NCI-H187 (cell line): ENCODE measurements at places on chromosomes 2 and 18.

DNA sequence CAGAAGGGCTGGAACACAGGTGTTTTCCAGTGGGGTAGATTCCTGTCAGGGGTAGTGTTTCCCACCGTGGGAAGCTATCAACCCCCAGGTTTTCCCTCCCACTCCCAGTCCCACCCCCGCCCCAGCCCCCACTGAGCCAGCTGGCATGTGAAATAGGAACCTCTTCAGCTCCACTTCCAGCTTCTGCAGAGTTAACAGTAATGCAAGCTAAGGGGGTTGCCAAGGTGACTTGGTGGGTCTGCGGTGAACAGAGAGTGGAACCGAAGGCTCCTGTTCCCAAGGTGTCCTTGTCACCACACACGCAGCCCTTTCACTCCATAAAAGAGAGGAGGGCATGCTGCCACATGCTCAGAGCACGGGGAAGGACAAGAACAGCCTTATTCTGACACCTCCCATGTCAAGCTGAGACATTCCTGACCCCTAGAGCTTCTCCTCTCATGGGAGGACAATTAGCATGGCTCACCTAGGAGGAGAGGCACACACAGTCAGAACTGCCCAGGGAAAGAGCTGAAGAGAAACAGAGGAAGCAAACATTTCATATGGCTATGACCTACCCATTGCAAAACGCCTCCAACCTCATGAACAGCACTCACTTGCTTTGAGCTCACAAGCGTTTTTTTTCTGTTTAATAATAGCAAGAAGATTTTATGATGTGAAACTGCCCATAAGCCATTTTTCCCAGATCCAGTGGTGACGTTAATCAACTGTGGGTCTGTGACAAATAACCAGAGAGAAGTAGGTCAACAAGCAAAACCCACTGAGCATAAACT, 39.8 kb upstream of the TBC1D8 start:
- peak; percentile 52 for DNase-seq

- no peak for DNase-seq
These were observed 6.7 kb upstream of the TNFAIP6 start for GRCh38 chr2:151350579-151351195.

DNA sequence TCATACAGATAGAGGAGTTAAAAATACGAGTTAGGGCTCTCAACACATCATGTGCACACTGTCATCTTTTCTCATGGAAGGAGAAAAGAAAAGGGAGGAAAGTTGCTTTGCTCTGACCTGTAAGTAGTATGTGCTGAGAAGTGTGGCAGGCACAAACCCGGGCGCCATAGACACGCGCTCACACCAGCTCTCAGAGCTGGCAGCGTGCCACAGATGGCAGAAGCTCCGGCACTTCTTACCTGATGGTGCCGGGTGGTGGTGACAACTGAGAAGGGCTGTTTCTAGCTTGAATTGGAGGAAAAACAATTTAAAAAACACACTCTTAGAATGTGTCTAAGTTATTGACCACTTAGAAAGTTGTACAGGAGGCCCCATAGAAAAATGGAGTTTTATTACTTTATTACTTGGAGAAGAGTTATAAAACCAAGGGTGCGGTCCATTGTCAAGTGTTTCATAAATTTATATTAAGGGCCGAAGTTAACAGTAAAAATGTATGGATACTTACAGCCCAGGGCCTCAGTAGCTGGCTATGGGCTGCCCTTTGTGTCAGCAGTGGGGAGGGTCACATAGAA, 92.2 kb downstream of the DPP4 start:
- DNase-seq, result no peak

DNA sequence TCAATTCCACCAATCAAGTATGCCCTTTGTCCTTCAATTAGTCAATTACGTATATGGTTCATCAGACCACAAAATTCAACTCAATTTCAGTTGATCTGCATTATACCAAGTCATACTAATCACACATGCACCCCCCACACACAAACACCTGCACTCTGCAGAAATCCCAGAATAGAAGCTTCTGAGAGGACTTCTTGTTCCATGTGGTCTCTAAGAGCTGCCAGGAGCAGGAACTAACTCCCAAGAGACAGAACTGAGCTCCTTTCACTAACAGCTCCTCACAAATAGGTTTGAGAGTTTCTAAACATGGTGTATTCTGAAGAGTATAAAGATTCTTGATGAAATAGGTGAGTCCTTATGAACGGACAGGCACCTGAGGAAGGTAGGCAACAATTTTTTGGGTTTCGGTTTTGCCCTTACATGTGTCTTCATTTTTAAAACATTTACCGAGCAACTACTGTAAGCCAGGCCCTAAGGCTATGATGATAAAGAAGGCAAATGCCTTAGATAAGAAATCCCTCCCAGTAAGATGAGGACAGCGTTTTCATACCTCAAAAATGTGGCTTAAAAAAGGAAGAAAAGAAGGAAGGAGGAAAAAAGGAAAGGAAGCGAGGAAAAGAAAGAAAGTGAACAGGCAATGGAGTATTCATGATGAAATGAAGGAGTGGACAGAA, 183.1 kb downstream of the PID1 start:
- DNase-seq, result peak; percentile 3

- peak; percentile 37 for DNase-seq
These were observed 7.8 kb downstream of the CCDC85A start for GRCh38 chr2:56191617-56192016.

GRCh38 chr2:170249761-170250160, 71.8 kb downstream of the MYO3B start:
- DNase-seq, result no peak

DNA sequence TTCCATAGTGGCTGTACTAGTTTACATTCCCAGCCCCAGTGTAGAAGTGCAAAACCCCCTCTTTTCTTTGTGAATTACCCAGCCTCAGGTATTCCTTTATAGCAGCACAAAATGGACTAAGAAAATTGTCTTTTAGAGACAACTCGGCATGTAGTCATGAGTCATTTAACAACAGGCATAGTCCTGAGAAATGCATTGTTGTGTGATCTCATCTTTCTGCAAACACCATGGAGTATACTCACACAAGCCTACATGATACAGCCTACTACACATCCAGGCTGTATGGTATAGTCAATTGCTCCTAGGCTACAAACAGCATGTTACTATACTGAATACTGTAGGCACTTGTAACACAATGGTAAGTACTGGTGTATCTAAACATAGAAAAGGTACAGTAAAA, 44.4 kb upstream of the MBP start:
- no peak for DNase-seq

DNA sequence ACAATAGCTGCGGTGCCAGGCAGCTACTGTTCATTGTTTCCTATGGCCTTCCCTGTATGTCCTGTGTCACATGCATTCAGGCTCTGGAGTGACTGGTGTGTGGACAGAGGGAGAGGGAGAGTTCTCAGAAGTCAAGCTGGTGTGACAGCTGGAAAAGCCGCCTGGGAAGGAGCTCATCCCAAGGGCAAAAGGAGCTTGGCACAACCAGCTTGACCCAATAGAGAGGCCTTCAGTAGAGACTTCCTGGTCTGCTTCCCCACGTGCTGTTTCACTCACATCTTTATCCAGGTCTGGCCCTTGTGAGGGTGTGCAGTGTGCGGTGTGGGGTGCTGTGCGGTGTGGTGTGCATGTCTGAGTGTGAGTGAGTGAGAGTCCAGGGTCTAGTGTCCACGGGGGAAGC, 11.1 kb upstream of the NT5DC4 start:
- no peak for DNase-seq

- DNase-seq, result no peak
These were observed 243.8 kb downstream of the BABAM2 start for GRCh38 chr2:28134262-28134812.

DNA sequence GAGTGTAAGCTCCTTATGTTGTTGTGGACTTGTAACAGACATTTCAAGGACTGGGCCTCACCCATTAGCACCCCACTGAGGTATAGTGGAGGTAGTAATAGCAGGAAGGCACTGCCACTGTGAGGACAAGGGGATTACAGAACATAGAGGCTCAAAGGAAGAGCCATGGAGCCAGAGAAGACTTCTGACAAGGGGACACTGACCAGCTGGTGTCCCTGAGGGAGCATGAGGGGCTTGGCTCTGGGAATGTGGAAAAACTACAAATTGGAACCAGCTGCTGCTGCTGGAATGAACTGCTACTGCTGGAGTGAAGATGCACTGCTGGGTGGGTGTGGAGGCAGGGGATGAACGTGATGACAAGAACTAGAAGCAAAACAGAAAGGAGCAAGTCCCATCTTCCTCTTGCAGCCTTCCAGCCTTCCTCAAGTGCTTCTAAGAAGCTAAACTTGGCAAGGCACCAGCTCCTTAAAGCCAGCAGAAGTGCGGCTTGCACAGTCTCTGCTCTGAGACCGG, 167.3 kb upstream of the NOSTRIN start:
- no peak for DNase-seq

- DNase-seq, result no peak
These were observed 683.8 kb downstream of the IRS1 start for GRCh38 chr2:226115832-226116200.

- DNase-seq, result no peak
These were observed 167.5 kb upstream of the DTNA start for GRCh38 chr18:34542625-34543024.

DNA sequence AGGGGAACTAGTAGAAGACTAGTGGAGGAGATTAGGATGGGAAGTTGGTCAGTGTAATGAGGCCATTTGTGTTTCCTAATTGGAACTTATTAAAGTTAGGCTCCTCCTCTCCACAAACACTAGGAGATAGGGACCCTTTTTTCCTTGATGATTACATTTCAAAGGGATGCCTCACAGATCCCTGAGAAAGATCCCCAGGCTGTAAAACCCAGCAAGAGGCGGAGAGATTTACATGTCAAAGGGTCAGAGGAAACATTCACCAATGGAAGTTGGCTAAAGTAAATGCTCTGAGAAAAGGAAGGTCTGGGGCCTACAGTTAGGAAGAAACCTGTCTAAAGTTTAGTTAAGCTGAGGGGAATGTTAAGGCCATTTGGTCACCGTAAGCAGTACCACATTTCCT, 1.4 kb upstream of the CCDC85A start:
- no peak for DNase-seq

- no peak for DNase-seq
These were observed 14.8 kb downstream of the COL5A2 start for GRCh38 chr2:189164746-189165145.

DNA sequence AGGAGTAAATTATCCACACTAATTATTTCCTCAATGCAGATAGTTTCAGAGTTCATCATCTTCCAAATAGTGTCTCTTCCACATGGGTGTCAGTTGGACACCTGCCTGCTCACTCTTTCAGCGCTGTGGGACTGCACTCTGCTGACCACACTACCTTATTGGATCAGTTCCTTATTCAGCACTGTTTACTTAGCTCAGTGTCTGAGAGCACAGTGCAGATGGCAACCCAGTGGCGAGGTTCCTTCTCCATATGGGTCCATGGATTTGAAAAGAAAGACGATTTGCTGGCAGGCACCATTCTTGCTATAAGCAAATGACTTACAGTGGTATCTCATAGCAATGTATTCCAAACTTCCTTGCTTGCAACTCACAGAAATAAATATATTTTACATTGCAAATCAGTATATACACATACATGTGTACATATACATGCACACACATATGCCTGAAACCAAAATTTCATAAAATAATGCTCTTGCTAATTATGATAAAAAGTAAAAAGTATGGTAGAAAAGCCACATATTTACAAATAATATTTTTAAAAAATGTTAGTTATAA, 354.8 kb downstream of the INSIG2 start:
- DNase-seq, result no peak

GRCh38 chr2:71306762-71307161, 24.8 kb upstream of the ZNF638 start:
- DNase-seq, result no peak

- no peak for DNase-seq
These were observed at the start of gene DSC1 for GRCh38 chr18:31162825-31163435. Gene DSC1 (minus strand): TSS chr18:31162856. CDS start chr18:31162594, 262 bp downstream.

DNA sequence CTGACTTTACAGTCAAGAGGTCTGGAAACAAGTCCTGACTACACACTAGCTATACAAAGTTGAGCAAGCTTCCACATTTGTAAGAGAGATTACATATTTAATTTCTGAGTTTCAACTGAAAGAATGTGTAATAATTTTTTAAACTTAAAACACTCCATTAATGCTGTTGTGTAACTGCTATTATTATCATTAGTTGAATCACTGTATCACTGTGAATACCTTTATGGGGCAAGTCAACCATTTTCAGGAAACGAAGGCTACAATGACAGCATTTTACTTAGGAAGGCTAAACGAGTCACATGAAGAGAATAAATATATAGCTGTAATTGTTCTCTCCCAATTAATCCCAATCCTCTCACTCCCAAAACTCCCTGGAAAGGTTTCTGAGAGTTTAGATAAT, 46.3 kb downstream of the TRIP12 start:
- no peak for DNase-seq

DNA sequence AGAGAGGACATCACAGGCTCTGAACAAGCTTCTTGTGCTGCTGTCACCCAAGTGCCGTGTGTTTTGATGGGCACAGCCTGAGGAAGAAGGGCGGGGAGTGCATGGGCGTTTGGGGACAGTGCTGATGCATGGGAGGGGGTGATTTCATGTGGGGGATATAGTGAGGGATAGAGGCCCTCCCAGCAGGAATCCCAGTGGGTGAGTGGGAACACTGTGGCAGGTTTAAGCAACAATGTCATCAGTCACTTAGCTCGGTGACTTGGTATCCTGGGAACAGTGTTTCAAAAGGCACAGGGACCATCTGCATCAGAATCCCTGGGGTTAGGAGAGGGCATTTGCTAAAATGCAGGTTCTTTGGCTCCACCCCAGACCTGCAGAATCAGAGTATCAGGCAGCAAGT, 609 bp downstream of the SIGLEC15 start:
- DNase-seq, result no peak

- DNase-seq, result no peak
These were observed 32.4 kb downstream of the TTLL4 start for GRCh38 chr2:218743068-218743467.

DNA sequence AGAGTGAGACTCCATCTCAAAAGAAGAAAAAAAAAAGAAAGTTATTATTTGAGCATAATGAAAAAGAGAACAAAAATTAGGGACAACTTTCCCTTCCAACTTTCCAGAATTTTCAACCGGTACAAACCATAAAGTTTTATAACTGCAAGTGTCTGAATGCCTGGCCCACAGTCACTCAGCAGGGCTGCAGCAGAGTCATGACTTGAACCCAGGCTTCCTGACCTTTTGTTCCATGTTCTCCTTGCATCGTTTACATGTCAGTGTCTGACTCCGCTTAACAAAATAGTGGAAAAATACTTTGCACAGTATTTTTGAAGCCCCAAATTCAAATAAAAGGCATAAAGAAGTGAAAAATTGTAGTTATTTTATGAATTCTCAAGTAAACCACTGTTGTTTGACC, 82.7 kb downstream of the LTBP1 start:
- DNase-seq, result no peak
